ENCODE measurements at places on chromosomes 3 and 15. TPM values are rescaled to one million over a fixed set of nuclear protein-coding genes. Genes with fewer than 3 reads are reported as not detected.

PATL2 gene
- polyA plus RNA-seq: 1.0 TPM

CHRNB4 gene
- 0.06 TPM for polyA plus RNA-seq

ARHGEF26 gene
- polyA plus RNA-seq: 1.4 TPM

CPLX3 gene
- polyA plus RNA-seq: 0.03 TPM

TM4SF4 gene
- polyA plus RNA-seq: not detected

TMEM212 gene
- polyA plus RNA-seq: not detected

TP53BP1 gene
- polyA plus RNA-seq: 36.7 TPM

ENTPD3 gene
- polyA plus RNA-seq: 20.5 TPM

SNRPN gene
- 102 TPM for polyA plus RNA-seq

ARGFX gene
- polyA plus RNA-seq: not detected
